ENCODE measurements at places on chromosomes 1 and 21. TPM values are rescaled to one million over a fixed set of nuclear protein-coding genes. Genes with fewer than 3 reads are reported as not detected.

Gene C1orf226
- 0.56 TPM for total RNA-seq

Gene CEP104
- total RNA-seq: 17.8 TPM

Gene C1orf94
- total RNA-seq: not detected

Gene SLX9
- 6.5 TPM for total RNA-seq

Gene KRTAP12-2
- not detected for total RNA-seq

Gene HNRNPCL1
- not detected for total RNA-seq

Gene ADAMTS5
- 3.8 TPM for total RNA-seq

Gene GCSAML
- not detected for total RNA-seq
